ENCODE measurements at places on chromosomes 2 and 18.

DNA sequence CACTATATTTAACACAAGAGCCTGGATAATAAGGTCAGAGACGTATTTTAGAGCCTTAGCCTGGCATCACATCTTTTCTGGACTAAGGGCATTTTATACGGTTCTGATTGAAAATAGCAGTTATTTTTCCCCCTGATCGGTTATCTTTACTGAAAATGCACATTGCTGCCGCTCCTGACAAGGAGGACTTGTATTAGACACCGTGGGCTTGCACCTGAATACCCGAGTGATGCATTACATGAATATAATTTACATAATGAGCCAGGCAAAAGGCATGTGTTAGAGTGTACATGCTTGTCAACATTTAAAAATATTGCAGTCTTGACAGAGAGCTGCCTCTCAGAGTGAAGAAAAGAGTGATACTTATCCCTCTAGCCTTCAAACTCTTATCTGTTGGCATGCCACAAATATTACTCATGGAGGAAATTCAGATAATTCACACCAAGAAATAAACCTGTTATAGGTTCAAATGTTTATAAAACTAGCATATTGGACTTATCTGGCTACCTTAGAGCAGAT, 470.5 kb upstream of the ETAA1 start:
- no peak for DNase-seq

- no peak for DNase-seq
Observed at GRCh38 chr2:28270456-28271152, 122.1 kb upstream of the FOSL2 start.

DNA sequence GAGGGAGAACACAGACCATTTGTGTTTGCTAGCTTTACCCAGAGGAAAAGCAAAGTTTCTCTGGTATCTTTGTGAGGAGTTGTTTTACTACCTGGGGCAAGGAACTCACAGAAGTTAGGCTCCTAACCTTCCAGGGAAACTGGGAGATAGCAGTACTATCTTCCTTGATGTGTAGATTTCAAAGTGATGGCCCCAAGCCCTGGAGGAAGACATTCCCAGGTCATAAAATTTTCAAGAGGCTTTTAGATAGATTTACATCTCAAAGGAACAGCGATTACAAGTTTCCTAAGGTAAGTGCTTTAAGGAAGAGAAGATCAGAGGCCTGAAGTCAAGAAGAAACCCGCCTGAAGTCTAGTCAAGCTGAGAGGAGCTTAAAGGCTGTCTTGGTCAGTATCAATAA, 1187.8 kb upstream of the TMEFF2 start:
- DNase-seq, result no peak

- no peak for DNase-seq
Observed at GRCh38 chr18:59232309-59233016, 12.5 kb downstream of the GRP start.

DNA sequence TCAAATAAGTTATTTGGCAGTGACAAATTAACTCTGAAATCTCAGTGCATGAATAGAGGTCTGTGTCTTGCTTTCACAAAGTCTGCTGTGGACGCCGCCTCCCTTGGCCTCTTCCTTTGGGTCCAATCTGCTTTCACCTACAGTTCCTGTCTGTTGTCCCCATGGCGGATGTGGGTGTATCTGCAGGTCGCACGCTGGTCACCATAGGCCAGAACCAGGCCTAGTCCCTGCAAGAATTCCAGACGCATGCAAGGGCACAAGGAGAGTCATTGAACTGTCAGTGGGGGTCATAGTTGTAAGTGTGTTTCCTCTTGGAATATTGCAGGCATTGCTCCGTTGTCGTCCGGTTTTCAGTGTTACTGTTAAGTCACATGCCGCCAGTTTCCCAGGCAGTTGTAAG, 7.4 kb downstream of the SOCS6 start:
- no peak for DNase-seq

- DNase-seq, result no peak
Observed at GRCh38 chr18:12749121-12749520, 46.3 kb downstream of the PSMG2 start.

- no peak for DNase-seq
Observed at GRCh38 chr2:169039702-169040101, 8.6 kb upstream of the ABCB11 start.

- no peak for DNase-seq
Observed at GRCh38 chr2:217090024-217090473, 230.2 kb upstream of the TNP1 start.

GRCh38 chr2:96137321-96138178, 752 bp downstream of the ASTL start:
- DNase-seq, result no peak

GRCh38 chr18:78929516-78929915, 50.1 kb upstream of the SALL3 start:
- no peak for DNase-seq

DNA sequence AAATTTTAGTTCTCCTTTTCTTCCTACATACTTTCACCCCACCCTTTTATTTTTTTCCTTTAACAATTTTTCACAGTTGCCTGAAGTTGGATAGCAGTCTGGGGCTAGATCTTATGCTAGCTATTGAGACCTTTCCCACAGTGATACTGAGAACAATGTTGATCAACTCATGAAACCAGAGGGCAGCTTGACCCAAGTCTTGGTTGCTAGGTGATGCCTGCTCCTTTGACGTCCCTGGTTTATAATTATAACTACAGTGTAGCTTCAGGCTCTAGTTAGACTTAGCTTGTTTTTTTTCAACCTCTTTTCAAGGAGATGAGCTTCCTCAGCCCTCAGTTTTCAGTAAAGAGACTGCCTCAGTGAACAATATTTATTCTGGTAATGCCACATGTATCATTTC, 648.5 kb downstream of the IRS1 start:
- DNase-seq, result no peak

GRCh38 chr2:77807531-77808215, 285.5 kb upstream of the LRRTM4 start:
- no peak for DNase-seq

DNA sequence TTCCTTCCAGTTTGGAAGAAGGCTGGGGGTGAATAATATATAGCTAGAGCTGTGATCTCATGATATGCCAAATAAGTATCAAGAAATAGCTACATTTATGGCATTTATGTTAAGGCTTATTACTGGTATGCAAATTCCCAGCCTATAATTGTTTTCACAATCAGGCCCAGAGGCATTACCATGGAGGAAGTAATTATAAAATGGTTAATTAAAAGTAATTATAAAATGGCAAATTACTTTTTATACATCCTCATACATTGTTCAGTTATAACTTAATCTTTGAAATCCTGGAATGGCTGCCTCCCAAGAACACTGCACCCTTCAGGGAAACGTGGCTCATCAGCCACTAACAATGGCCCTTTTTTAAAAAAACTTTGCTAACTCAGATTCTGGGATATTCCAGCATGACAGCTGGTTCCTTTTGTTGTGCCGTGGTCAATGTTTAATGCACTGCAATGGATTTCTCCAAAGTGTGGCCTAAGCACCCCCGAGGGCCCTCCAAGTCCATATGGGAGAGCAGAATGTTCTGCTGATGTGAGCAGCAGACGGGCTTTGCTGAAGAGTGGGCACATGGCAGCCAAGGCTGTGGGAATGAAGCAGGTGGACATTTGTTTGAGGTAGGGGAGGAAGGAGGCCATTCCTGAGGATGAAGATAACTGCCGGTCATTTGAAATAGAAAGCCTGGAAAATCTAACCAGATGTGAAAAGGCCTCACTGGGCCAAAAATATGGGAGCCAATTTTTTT, 483.5 kb upstream of the GCFC2 start:
- DNase-seq, result no peak

GRCh38 chr2:10547663-10548376, 99.7 kb upstream of the ODC1 start:
- no peak for DNase-seq

- DNase-seq, result no peak
Observed at GRCh38 chr2:878245-878930, 72.3 kb upstream of the SNTG2 start.

DNA sequence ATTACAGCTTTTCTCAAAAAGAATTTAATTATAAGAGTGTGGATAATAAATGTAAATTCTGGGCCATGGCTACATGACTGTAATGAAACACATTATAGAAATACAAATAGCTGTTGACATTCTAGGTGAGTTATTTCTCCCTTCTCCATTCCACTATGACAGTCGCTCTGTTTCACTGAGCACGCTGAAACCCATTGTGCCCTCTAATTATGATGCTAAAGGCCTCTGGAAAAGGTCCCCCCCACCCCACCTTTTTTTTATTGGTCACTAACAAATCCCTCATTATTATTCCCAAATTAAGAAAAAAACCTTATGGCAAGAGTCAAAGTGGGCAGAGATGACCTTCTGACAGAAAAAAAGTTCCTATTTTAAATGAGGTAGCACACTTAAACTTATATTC, 285.0 kb upstream of the SIX3 start:
- no peak for DNase-seq

- DNase-seq, result no peak
Observed at GRCh38 chr2:52340171-52340570, 1308.2 kb upstream of the NRXN1 start.

GRCh38 chr18:79944746-79945117, 6.7 kb downstream of the SLC66A2 start:
- DNase-seq, result no peak
